ENCODE measurements at places on chromosomes 5 and 9.

GRCh38 chr5:157033071-157033583 is 25.8 kb downstream of the HAVCR1 start:
- no peak for DNase-seq

- no peak for DNase-seq
Measured at GRCh38 chr9:89179540-89179894, 899 bp upstream of the SHC3 start.

DNA sequence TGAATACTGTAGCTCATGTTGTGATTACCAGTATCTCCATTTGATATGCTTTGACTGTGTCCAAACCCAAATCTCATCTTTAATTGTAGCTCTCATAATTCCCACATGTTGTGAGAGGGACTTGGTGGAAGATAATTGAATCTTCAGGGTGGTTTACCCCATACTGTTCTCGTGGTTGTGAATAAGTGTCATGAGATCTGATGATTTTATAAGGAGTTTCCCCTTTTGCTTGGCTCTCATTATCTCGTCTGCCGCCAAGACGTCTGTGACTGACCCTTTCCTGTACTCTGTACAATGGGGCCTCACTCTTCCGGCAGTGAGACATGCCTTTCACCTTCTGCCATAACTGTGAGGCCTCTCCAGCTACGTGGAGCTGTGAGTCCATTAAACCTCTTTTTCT is 59.3 kb downstream of the TRIO start:
- DNase-seq: no peak

- DNase-seq: no peak
Measured at GRCh38 chr9:134871697-134872340, 8.8 kb upstream of the FCN2 start.

GRCh38 chr9:83266666-83267496 is 203.9 kb upstream of the RASEF start:
- no peak for DNase-seq

DNA sequence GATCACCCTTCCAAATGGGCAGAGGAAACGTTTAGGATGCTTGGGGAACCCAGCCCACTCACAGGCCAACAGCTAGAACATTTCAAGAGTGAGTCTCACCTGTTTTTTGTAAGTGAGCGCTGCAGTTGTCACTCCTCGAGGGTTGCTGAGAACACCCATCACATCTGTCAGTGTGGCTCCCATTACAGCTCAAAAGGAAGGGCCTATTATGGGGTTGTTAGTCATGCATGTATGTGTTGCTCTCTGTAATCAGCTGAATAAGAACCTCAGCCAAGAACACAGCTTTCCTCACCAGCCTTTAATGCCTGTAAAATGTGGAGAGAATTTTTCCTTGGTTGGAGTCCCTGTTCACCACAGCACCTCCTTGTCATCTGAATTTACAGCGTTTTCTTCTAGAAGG is 196.3 kb upstream of the KLF4 start:
- no peak for DNase-seq

- DNase-seq: no peak
Measured at GRCh38 chr5:112216140-112216539, 202.9 kb downstream of the EPB41L4A start.

GRCh38 chr9:136610426-136610825 is 52.3 kb upstream of the EGFL7 start:
- DNase-seq: no peak

DNA sequence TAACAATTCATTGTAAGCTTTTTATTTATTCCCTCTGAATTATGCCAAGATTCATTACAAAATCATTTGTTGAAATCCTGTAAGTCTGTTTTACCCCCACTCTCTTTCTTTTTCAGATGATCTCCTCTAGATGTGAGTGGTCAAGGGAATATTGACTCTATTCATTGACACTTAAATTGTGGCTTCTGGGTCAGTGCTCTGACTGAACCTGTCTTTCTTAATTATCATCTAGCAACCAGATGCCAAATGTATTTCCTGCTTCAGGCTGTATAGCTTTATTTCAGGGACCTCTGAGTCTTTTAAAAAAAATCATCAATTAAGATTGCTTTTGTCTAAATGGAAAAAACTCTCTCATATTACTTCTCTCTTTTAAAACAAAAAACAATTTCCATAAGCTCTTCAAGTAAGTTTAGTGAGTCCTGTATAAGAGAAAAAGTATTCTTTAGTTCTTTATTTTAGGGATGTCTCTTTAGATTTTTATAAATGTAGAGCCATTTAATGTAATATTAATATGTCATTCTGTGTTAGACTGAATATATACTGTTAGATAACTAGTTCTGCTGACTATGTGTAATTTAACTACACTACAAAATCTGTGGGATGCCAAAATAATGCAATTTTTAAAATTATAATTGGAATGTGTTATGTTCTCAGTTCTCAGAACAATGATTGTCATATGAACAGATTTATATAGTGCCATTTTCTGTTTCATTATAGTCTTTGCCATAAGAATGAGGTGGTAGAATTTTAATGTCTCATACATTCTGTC is 645.8 kb upstream of the EDIL3 start:
- DNase-seq: no peak

DNA sequence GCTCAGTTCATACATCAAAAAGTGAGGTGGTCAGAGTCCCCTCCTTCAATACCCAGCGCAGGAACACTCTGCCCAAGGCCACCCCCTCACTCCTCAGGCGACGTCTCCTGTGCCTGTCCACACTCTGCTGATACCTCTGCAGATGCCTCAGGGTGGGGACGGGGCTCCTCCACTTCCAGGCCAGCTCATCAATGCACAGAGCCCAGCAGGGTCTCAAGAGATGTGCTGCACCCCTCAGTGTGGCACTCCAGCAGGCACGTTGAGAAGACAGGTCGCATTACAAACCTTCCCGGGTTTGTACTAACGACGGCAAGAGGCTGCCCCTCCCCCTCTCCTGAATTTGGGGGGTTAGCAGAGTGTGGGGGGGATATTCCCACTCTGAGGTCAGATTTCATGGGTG is 128.5 kb downstream of the ZNF354C start:
- no peak for DNase-seq

DNA sequence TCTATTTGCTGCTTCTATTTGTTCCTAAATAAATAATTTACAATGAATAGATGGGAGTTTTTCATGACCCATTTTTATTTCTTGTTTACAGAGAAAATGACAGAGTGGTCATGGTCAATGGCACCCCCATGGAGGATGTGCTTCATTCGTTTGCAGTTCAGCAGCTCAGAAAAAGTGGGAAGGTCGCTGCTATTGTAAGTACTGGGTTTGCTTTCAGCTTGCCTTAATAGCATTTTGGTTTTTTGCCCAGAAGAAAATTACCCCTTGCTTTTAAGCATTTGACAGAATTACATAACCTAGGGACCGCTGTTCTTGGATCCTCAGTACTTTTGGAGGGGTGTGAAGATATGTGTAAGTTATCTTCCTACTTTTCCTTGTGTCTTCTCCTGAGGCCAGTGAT is 44.1 kb downstream of the TJP2 start:
- no peak for DNase-seq

DNA sequence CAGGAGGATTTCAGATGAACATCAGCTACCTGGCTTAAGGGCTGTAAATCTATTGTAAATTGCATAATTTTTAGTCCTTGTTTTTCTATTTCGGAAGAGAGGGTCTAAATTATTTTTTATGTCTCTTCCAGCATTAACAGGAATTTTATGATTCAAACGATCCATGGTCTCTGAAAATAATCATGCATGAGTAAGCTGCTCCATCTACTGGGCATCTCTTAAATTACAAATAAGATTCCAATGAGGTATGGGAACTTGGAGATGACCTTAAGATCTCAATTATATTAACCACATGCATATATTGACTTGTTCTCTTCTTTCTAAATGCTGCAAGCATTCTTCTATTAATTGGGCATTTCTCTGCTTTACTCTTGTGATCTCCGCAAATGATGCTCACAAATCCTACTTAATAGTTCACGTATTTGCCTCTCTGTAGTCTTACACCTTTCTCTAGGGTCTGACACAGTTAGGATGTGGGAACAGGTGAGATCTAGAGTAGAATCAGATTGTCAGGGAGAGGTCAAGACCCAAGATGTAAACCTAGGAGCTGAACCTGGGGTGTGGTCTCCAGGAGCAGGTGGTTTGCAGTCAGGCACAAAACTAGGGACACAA is 86.9 kb downstream of the NUDT12 start:
- no peak for DNase-seq

All from WERI-Rb-1 (cell line).